ENCODE measurements at places on chromosomes 16 and 17. TPM values are rescaled to one million over a fixed set of nuclear protein-coding genes. Genes with fewer than 3 reads are reported as not detected.

Gene CYB561
- 76.9 TPM for total RNA-seq

Gene C16orf78
- total RNA-seq: not detected

Gene CETP
- not detected for total RNA-seq

Gene APOH
- total RNA-seq: not detected

Gene CRHR1
- 2.1 TPM for total RNA-seq

Gene GSG1L2
- total RNA-seq: not detected

Gene TBC1D3B
- total RNA-seq: 3.9 TPM

Gene LPO
- not detected for total RNA-seq

Gene DNAI2
- total RNA-seq: 4.3 TPM

Gene ZNF385C
- total RNA-seq: 2.3 TPM

Gene CCDC92B
- total RNA-seq: 1.9 TPM

Gene CD19
- 0.46 TPM for total RNA-seq

Gene HOXB13
- 249 TPM for total RNA-seq

Gene C16orf96
- total RNA-seq: 0.27 TPM

Gene SLC16A11
- total RNA-seq: 2.3 TPM

Gene SOX15
- total RNA-seq: 6.3 TPM

Gene CYGB
- 7.0 TPM for total RNA-seq

Gene C1QTNF8
- not detected for total RNA-seq

Gene TMEM114
- total RNA-seq: not detected

Gene RNF213
- 57.7 TPM for total RNA-seq

Gene TP53TG3
- not detected for total RNA-seq

Gene CDH5
- 20.8 TPM for total RNA-seq

Gene G6PC1
- total RNA-seq: not detected

Gene CSH2
- total RNA-seq: not detected

Gene LRRC46
- 1.1 TPM for total RNA-seq

Gene NOL3
- total RNA-seq: 129 TPM

Gene KRTAP3-3
- not detected for total RNA-seq

Gene LHX1
- total RNA-seq: not detected

All from prostate gland (tissue), 2 donors.